ENCODE measurements at places on chromosomes 12 and 14.

GRCh38 chr14:79661752-79662151 is 549.6 kb downstream of the DIO2 start:
- no peak for DNase-seq

GRCh38 chr12:120019197-120019596 is 30.2 kb downstream of the BICDL1 start:
- no peak for DNase-seq

- no peak for DNase-seq
Measured at GRCh38 chr12:122949405-122949804, 16.9 kb downstream of the ABCB9 start.

DNA sequence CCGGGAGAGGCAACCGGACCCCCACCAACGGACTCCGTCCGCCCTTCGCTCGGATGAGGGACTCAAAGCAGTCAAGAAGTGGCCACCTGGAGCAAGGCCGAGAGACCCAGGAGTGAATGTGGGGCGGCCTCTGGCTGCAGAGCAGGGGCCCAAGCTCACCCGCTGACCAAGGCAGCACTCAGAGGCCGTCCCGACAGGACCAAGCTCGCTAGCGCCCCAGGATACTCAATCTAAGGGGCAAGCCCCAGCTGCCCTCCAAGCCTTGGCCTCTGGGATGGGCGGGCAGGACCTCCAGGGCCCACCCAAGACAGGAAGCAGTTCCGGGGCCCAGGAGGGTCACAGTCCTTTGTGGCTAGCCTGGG is 936 bp downstream of the AKT1 start:
- no peak for DNase-seq

- no peak for DNase-seq
Measured at GRCh38 chr12:13178568-13179210, 17.8 kb upstream of the EMP1 start.

DNA sequence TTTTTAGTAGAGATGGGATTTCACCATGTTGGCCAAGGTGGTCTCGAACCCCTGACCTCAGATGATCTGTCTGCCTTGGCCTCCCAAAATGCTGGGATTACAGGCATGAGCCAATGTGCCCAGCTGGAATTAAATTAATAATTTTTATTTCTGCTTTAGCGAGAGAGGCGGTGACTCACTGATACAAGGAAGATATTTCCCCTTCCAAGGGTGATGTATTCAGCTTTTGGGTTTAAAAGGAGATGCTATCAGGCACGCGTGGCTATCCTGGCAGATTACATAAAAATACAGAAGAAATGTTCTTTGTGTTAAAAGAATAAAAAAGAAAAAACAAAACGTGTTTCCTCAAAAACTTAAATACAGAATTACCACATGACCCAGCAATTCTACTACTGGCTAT is 12.4 kb upstream of the P2RX7 start:
- no peak for DNase-seq

- no peak for DNase-seq
Measured at GRCh38 chr14:29755311-29756018, 172.2 kb downstream of the PRKD1 start.

DNA sequence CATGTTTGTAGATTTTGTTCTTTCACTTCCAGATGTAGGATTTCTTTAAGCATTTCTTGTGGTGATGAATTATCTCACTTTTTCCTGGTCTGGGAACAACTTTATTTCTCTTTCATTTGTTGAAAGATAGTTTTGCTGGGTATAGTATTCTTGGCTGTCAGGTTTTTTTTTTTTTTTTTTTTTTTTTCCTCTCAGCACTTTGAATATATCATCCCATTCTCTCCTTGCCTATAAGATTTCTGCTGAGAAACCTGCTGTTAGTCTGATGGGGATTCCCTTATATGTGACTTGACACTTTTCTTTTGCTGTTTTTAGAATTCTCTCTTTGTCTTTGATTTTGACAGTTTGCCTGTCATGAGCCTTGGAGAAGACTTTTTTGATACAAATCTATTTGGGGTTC is 30.5 kb downstream of the SMCO2 start:
- DNase-seq, result no peak

DNA sequence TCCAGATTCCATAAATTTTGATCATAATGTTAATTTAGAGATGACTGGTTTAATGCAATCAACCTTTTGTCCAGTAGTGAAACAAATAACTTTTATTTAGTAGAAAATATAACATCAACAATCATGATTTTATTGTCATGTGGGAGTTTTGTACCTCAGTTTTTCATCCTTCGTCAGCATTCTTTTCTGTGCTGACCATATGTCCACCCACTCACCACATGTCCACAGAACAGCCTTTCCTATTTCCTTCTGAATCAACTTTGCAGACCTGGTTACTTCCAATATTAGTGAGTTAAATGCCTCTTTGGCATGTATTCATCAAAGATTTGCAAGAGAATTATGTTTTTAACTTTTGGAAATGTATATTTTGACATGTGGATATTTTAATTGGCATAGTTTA is 36.8 kb upstream of the CNTN1 start:
- no peak for DNase-seq

GRCh38 chr12:77835969-77836368 is 5.3 kb downstream of the NAV3 start:
- no peak for DNase-seq

DNA sequence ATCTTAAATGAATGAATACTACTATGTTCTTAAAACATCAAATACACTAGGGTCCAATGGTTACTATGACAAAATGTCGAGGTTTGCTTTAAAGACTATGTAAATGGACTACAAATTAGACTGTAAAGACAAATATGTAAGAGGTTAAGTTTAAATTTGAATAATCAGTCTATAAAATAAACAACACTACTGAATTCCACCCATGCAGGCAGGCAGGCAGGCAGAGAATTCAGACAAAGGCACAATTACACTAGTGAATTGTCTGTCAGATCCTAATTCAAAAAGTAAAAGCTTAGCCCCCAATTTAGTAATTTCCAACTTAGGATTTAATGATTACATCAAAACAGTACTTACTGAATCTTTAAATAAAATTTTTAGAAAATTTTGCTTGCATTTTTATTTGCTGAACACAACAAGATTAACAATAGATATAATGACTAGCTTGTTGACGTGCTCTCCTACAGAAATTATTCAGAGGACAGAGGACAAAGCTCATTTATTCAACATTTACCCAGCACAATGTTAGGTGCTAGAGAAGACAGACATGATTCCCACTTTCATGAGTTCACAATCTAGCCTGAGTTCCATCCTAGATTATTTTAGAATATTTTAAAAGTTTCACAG is 97.4 kb downstream of the CDK17 start:
- no peak for DNase-seq

GRCh38 chr12:132807295-132808092 is 21.2 kb downstream of the GOLGA3 start:
- DNase-seq, result no peak

DNA sequence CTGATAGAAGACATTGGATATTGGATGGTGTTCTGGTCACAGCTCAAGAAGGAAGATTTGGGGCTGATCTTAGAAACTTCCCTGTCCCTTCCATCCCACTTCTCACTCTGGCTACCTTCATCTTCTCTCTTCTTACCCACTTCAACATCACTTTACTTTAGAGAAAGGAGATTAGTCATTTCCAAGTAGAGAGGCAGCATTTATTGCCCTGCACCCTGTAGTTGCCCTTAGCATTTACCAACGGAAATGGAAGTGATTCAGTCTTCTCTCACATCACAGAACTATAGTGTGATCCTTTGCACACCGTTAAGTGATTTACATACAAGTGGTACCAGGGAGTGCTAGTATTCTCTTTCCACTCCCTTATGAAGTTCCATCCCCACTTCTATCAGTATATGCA is 52.4 kb downstream of the PHLDA1 start:
- no peak for DNase-seq

DNA sequence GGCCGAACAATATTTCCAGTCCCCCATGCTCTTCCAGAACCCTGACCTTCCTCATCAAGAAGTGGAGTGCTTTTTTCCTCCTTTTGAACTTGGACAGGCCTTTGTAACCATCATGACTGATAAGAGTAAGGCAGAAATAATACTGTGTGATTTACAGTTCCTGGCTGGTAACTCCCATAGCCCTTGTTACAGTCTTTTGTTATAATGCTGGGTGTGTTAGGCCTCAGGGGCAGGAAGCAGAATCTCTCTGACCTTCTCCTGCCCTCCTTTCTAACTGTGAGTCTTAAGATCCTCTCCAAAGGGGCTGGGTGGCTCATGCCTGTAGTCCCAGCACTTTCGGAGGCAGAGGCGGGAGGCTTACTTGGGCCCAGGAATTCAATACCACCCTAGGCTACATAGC is 59.5 kb downstream of the BCAT1 start:
- no peak for DNase-seq

- no peak for DNase-seq
Measured at GRCh38 chr14:50688875-50689274, 20.8 kb upstream of the SAV1 start.

- DNase-seq, result no peak
Measured at GRCh38 chr12:54680374-54680773, 32.2 kb upstream of the DCD start.

GRCh38 chr12:57151741-57152630 is 4.6 kb upstream of the LRP1-AS start:
- no peak for DNase-seq

GRCh38 chr14:100405760-100406455 is 82.8 kb downstream of the SLC25A47 start:
- no peak for DNase-seq

DNA sequence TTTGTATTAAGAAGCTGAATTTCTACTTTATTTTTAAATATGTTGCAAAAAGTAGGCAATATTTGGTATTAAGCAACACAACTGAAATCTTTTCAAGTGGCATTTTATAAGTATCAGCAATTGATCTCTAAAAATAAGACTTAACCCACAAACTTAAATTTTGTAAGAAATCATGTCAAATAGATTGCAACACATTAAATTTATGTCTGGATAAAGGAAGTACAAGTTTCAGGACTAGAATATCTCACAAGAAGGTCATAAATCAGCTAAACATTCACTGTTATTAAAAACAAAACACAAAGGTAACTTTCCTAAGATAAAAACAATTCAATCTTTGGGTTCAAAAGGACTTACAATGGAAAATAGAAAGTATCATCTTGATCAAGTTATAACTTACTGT is 32.8 kb downstream of the CPNE8 start:
- DNase-seq, result no peak

- no peak for DNase-seq
Measured at GRCh38 chr14:61528591-61529021, 166.7 kb upstream of the HIF1A start.

DNA sequence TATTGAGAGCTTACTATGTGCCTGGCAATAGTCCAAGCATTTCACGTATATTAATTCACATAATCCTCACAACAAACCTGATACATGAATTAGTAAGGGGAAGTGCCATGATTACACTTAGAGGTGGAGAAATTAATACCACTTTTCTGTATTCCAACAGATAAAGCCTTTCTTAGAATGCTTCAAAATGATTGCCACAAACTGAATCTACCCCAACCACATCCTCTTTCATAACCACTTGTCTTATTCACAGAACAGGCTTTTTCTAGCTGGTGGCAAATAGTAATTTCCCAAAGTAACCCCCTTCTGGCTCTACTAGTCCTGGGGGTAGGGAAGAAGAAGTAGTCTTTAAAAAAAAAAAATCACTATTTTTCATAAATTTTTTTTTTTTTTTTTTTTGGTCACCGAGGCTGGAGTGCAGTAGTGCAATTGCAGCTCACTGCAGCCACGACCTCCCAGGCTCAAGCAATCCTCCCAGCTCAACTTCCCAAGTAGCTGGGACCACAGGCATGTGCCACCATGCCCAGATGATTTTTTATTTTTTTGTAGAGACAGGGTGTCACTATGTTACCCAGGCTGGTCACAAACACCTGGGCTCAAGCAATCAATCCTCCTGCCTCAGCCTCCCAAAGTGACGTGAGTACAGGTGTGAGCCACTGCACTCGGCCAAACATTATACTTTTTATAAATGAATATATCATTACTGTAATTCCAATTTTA is 59.0 kb upstream of the ARID2 start:
- DNase-seq, result no peak

DNA sequence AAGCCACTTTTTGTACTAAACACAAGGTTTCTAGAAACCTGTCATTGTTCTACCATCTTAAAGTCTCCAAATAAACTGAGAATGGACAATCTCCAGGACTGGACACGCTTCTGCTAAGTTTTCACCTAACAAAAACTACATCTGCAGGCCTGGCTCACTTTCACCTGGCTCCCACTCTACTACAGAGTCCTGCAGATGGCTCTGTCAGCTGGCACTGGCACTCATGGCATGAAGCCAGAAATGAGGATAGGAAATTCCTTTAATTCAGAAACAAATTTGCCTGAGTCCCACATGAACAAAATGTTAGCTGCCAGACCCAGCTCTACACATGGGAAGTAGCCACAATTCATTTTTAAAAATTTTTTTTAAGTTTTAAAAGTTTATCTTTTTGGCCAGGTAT is 42.1 kb downstream of the STXBP6 start:
- no peak for DNase-seq

- no peak for DNase-seq
Measured at GRCh38 chr14:97975962-97976361, 1178.8 kb downstream of the VRK1 start.

- no peak for DNase-seq
Measured at GRCh38 chr14:70032447-70032846, 153.2 kb downstream of the SMOC1 start.

GRCh38 chr14:94332587-94332986 is 9.5 kb upstream of the SERPINA6 start:
- DNase-seq, result no peak

DNA sequence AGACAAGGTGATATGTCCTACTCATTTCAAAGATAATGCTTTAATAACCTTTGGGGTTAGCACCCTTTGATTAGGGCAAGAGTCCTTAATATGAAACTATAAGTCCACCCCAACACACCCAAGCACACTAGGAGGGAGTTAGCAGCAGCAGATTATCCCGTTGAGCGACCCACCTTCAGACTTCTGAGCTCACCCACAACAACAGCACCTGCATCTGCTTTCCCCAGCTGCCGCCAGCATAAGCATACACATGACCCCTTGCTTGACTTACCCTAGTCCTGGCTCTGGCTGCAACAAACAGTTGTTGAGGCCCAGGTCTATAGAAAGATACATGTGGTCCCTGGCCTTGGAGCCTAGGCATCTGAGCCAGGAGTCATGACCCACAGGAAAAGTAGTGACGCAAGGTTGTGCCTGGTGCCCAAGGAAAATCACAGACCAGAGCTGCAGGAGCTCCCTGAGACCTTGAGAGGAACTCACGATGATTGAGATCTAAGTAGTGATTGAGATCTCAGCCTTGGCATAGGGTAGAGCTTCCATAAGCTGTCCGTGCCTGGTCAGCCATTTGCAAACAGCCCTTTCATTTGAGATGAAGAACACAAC is 19.0 kb downstream of the ZDHHC22 start:
- DNase-seq, result no peak

DNA sequence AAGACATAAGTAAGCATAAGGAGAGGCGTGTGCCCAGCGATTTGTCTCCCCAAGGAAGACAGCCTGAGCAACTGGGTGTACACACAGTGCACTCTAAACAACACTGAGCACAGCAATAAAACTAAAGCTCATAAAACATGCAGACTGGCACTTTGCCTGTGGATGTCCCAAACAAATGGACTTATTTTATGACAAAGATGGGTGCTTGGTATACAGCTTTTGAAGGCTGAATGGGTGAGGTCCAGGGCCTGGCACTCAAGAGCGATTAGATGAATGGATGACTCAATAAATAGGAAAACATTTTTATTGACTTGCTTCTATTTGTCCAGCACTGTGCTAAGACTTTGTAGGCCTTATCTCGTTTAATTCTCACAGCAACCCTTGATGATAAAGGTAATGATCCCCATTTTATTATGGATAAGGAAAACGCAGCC is 28.5 kb downstream of the LGMN start:
- DNase-seq, result no peak
